Activated T-cell treated with anti-CD3 and anti-CD28 coated beads for 1 hour (primary cell): ENCODE measurements at places on chromosomes 6 and 20.
A peak's percentile ranks its signal among the peaks of the same experiment; 100 is the strongest.

- DNase-seq, result no peak
These were observed 47.0 kb downstream of the ALDH8A1 start for GRCh38 chr6:134902936-134903335.

- no peak for DNase-seq
These were observed 201.9 kb downstream of the PLCB4 start for GRCh38 chr20:9270831-9271230.

GRCh38 chr6:75893776-75894152 is 144.7 kb downstream of the MYO6 start:
- DNase-seq, result no peak

DNA sequence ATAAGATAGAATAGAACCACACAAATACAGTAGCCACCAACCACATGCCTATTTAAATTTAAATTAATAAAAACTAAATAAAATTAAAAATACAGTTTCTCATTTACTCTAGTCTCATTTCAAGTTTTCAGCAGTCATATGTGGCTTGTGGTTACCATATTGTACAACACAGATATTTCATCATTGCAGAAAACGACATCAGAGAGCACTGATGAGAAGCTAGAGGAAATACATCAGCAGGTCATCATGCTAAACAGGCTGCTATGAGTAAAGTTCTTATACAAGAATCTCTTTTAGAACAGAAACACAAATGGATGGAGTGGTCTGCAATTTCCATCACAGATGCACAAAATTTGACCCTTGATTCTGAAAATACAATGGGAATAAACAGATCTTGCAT is 36.6 kb downstream of the TBC1D32 start:
- DNase-seq, result no peak

GRCh38 chr20:53897884-53898555 is 172.4 kb downstream of the BCAS1 start:
- no peak for DNase-seq

- no peak for DNase-seq
These were observed 421.2 kb upstream of the JARID2 start for GRCh38 chr6:14824484-14825275.

GRCh38 chr6:158784505-158784904 is 34.7 kb downstream of the EZR start:
- DNase-seq, result no peak

DNA sequence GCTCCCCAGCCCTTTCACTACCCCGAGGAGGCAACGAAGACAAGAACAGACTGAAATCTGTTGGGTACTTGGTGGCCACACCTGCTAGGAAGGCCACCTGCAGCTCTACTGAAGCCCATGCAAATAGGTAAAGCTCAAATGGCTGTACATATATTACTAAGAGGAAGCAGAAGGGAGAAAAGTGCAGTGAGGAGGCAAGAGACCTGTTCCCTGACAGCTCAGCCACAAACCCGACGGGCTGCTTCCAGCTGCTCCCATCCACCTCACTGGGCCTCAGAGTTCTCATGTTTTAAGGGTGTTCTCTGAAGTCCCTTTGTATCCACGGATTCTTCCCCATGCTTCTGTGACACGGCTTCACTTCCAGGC is 24.6 kb downstream of the TRAM2 start:
- DNase-seq, result no peak

DNA sequence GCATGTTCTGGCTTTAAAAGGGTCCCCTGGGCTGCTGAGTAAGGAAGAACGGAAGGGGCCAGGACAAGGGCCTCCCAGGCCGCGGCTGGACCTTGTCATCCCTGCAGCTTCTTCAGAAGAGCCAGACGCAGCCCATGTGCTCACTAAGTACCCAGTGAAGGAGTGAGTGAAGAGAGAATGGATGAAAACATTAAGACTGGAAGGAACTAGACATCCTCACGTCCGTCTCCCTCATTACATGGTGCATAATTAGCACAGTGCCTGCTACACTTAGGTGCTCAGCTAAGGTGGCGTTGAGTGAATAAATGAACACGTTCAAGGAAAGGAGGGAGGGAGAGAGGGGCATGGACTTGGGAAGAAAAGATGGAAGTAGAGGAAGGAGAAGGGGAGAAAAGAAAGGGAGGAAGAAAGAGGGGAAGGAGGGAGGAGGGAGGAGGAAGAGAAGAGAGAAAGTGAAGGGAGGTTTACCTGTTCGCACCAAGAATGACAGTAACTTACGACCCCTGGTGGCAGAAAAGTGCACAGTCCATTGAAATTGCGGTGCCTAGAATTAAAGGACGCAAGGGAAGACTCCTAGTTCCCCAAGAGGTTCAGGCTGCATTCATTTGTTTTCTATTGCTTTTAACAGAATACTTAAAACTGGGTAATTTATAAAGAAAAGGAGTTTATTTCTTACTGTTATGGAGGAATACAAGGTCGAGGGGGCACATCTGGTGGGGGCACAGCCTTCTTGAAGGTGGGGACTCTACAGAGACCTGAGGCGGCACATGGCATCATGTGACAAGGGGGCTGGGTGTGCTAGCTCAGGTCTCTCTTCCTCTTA is 8.0 kb downstream of the TP53RK start:
- peak; percentile 57 for DNase-seq

- DNase-seq, result no peak
These were observed 64.2 kb upstream of the XRN2 start for GRCh38 chr20:21238818-21239536.

- no peak for DNase-seq
These were observed 1.4 kb downstream of the CTSZ start for GRCh38 chr20:59005523-59006166.

- DNase-seq, result no peak
These were observed 572 bp downstream of the SLC2A4RG start for GRCh38 chr20:63740070-63740626.

DNA sequence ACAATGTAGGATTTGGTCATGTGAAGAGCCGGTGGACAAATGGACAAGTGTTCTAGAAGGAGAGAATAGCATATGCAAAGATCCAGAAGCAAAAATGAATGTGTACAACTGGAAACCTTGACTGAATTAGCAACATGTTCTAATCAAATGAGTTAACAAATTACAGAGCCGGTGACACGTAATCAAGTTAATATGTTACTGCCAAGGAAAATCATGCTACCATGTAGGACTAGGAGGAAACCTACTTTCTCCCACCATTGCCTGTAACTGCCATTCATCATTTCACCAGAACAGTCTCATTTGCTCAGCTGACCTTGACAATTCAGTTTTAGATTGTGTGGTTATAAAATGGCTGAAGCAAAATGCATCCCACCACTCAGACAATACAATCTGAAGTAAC is 179.4 kb downstream of the KIF16B start:
- no peak for DNase-seq

DNA sequence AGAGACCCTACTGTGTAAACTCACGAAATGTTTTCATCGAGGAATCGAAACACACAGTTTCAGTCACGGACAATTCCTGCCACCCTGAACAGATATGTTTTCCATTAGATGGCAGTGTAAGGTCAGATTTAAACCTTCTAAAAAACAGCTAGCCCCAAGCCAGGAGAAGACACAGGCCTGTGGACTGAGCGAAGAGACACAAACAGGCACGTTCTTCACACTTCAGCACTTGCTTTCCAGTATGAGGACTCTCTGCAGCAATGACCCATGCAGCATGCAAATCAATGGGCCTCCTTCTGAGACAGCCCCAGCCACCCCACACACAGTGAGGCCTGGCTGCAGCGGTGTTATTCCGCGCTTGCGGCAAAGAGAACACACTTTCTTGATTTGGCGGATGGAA is 31.9 kb downstream of the HUS1B start:
- DNase-seq, result no peak

- DNase-seq, result no peak
These were observed 135.3 kb downstream of the AKAP7 start for GRCh38 chr6:131270534-131270933.
